ENCODE measurements at places on chromosomes 3 and 15.
A peak's percentile ranks its signal among the peaks of the same experiment; 100 is the strongest.

DNA sequence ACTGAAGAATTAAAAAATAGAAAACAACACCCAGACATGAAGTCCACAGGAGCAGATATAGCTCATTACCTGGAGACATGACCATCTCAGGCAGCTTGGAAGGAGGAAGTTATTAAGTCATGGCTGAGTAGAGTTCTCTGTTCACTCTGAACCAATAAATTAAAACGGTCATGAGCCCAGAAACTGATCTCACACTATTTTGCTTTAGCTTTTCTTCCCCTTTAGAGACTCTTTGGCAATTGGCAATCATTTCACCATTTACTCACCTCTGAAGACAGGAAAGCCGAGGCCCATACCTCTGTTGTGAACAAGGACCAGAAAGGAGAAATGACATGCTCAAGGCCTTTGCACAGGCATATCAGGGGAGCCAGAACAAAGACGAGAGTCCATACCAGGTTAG lies 26.6 kb downstream of the CLDN18 start:
- DNase-seq: no peak

DNA sequence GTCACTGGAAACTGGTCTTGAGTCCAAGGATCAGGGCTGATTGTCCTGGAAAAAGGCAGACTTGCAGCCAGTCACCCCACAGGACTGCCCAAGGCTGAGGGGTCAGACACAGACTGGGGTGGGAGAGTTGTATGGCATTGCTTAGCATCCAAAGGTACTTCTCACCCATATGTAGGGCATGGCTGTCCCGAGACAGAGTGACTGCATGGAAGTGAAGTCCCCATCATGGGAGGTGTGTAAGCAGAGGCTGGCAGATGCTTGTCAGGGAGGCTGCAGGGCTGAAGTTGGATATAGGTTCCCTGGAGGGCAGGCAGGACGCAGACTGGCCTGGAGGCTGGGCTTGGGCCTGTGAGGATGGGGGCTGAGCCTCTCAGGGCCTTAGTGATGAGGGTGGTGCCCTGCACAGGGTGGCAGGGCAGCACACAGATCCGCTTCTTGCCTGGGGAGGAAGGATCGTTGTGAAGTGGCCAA lies 31.1 kb downstream of the PSTPIP1 start:
- DNase-seq: no peak

DNA sequence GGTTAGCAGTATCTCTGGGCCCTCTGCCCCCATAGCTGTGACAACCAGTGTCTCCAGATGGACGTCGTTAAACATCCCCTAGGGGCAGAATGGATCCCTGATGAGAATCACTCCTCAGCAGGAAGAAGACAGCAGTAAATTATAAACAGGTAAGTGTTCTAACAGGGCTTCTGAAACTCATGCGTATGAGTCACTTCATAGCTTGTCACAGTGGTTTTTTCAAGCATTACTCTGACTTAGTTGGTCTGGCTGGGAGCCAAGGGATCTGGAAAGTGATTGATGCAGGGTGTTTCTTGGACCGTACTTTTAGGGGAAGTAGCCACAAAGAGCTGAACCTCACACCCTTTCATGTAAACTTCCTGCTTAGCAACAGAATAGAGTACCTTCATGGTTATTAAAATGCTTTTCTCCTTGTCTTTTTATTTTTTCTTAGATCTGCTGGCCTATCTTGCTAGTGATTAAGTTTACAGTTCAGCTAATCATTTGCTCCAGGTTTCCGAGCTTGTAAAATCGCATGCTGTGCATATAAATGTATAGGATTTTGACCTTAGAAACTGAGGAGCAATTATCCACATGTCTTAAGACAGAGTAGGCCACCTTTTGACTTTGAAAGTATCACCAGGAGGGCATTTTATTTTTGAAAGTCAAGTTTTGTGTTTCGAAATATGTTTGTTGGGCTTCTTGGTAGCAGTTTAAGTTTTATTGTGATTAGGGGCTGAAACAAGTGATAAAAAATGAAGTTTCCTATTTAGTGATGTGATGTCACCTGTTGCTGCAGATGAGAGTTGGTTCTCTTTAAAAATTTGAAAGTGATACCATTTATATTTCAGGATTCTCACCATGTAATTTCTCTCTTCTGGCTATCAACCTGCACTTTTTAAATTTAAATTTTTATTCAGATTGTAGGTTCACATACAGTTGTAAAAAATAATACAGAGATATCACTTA lies 333.9 kb downstream of the PTPRG start:
- DNase-seq: peak; percentile 95

GRCh38 chr15:48703544-48703943 lies 58.0 kb upstream of the FBN1 start:
- DNase-seq: no peak

- peak; percentile 91 for DNase-seq
These were observed 241.8 kb upstream of the LRTM1 start for GRCh38 chr3:55169608-55170072.
